NCI-H2081 treated with DMSO at 0.1 percent for 48 hours (cell line): ENCODE measurements at places on chromosomes 13 and 19.

DNA sequence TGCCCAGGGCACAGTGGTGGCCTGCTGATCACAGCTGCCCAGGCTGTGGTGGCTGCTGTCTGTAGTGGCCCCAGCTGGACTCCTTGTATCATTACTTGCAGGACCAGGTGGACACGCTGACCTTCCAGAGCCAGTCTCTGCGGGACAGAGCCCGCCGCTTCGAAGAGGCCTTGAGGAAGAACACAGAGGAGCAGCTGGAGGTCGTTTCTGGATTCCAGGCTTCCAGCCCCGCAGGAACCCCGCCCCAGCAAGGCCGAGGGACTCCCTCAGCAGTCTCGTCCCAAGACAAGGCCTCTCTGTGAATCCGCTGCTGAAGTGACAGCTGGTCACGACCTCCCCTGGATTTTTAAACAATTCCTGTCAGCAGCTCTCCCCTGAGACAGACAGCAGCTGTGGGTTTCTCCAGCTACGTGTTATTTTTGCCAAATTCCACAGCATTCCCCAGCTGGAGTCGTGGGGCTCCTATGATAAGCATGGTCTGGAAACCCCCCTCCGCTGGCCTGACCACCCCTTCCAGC lies 98.3 kb downstream of the SLC7A1 start:
- no peak for DNase-seq

GRCh38 chr19:35533822-35534392 lies 651 bp downstream of the GAPDHS start:
- no peak for DNase-seq

DNA sequence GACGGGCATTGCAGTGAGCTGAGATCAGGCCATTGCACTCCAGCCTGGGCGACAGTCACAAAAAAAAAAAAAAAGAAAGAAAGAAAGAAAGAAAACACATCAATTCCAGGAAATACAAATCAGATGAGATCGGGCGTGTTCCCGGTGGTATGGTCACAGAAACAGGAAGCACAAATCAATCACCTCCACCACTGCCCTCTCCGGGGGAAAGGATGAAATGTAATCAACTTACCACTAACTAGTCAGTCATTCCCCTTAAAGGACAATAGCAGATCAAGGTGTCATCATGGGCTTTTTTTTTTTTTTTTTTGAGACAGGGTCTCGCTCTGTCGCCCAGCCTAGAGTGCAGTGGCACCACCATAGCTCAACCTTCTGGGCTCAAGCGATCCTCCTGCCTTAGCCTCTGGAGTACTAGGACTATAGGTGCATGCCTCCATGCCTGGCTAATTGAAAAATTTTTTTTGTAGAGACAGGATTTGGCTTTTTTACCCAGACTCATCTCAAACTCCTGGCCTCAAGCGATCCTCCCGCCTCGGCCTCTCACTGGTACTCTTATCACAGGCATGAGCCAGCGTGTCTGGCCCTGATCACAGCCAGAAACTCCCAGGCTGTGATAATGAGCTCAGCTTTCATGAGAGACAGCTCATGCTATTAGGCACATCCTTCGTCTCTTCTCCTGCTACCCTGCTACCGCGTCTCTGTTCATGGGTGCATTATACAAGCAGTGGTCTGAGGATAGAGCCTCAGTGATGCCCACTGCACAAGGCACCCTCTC lies 6.8 kb upstream of the DPRX start:
- no peak for DNase-seq

DNA sequence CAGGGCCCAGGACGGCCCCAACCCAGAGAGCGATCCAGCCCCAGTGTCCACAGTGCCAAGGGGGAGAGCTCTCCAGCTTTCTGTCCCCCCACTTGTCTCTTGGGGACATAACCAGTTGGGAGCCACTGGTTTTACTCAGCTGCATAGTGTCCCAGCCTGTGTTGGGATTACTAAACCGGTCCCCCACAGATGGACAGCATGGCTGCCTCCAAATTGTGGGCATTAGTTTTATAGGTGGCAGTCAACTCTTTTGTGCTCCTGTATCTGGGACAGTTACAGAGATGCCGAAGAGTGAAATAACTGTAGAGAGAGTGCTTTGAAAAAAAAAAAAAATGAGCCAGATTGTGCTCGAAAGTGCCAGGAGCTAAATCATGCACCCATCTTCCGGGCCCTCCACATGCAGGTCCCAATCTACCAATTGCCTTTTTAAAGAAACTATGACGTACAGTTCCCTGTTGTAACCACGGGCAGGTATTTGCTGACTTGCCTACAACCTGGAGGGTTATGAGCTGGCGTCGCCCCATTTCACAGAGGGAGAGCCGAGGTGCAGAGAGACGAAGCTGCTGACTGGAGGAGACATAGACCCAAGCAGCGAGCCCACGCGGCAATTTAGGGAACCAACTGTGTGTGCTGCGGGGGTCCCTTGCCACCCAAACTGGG lies 2.4 kb upstream of the NFIC start:
- DNase-seq: no peak

GRCh38 chr13:67147342-67148133 lies 82.6 kb downstream of the PCDH9 start:
- no peak for DNase-seq
